ENCODE measurements at places on chromosomes 2 and 18. TPM values are rescaled to one million over a fixed set of nuclear protein-coding genes. Genes with fewer than 3 reads are reported as not detected.

DNA sequence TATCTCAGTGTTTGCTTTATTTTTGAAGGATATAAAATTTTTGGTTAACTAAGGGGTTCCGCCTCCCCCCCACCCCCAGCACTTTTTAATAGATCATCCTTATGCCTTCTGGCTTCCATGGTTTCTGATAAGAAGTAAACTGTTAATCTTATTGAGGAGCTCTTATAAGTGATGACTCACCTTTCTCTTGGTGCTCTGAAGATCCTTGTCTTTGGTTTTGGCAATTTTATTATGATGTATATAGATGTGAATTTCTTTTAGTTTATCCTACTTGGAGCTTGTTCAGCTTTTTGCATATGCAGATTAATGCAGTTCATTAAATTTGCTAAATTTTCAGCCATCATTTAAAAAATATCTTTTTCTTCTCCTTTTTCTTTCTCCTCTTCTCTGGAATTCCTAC lies 91.7 kb upstream of the CTAGE1 start:
- DNase-seq: peak; percentile 22

- DNase-seq: no peak
Measured at GRCh38 chr2:9250498-9251153, 44.0 kb downstream of the ASAP2 start.

GRCh38 chr2:121213386-121213785 lies 71.6 kb downstream of the TFCP2L1 start:
- DNase-seq: no peak

Gene CLEC4F
- total RNA-seq: not detected

GRCh38 chr2:169778446-169778845 lies 20.2 kb upstream of the SSB start:
- DNase-seq: no peak

DNA sequence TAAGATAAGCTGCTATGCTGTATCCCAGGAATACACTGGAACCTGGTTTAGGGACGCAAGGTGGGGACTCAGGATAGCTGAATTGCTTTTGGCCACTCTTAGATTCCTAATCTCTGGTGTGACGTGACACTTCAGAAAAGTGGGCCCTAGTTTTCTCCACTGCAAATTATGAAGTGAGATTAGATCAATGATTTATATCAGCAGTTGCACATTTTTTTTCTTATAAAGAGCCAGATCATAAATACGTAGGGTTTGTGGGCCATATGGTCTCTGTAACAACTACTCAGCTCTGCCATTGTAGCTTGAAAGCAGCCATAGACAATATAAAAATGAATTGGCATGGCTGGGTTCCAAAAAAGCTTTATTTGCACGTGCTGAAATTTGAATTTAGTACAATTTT lies 85.4 kb upstream of the CPO start:
- no peak for DNase-seq

DNA sequence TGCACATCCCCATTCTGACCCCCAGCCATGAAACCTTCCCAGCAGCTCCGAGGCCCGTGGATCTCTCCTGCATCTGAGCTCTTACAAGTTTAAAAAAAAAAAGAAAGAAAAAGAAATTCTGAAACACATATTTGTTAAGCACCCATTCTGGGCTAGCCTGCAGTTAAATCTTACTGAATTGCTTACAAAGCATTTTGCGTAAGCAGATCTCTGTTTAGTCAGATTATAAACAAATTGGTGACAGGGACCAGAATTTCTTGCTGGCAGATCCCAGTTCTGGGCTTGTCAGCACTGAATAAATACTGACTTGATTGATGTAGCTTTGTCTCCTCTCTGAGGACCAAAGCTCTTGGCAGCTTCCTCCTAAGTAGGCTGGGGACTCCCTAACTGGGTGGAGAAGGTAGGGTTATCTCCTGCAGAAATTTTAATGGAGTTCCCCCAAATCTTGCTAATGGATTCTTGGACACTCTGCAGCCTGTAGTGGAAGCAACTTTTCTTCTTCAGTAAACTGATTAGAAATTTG lies 160.9 kb downstream of the MIB1 start:
- no peak for DNase-seq

Gene SLC4A3
- 1.1 TPM for total RNA-seq

Gene NEU2
- not detected for total RNA-seq

GRCh38 chr2:21001225-21001946 lies 42.5 kb downstream of the APOB start:
- no peak for DNase-seq

DNA sequence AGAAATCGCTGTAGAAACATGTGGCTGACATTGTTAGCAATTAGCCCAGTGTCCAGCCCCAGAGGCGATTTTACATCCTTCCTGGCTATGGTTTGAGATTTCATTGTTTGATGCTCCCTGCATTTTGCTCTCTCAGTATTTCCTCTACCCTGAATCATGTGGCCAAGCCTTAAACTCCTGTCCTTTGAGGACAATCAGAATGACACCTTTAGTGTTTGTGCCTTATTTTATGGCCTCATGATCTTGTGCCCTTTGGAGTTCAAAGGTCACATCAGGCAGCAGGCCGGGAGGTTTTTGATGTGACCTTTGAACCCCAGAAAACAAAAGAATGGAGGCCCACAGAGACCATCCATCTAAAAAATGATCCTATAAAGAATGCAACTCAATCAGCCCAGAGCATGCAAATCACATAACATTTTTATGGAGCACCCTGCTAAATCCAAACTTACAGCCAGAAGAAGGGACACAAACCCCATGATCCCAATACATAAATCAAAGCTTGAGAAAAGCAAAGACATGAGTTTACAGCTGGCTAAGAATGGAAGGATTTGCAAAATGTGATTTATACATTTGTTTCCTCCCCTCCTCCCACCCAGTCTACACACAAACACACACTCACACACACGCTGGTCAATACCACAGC lies 52.5 kb downstream of the FECH start:
- no peak for DNase-seq

Gene ZNF532
- 30.0 TPM for total RNA-seq

DNA sequence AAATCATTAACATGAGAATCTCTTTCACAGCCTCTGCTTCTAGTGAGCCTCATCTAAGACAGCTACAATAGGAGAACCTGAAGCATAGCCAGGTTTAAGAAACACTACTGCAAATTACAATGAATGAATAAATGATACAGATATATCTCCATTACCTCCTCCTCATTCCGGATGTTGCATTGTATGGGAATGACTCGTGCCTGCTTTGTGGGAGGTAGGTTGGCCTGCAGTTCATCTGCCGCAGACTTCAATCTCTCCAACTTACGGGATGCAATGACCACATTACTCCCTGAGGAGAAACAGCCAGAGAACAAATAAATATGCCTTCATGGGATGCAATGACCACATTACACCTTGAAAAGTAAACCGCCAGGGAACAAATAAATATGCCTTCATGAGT lies 15.4 kb downstream of the PECR start:
- peak; percentile 84 for DNase-seq

- peak; percentile 20 for DNase-seq
Measured at GRCh38 chr2:66915237-66915636, 480.3 kb downstream of the MEIS1 start.

DNA sequence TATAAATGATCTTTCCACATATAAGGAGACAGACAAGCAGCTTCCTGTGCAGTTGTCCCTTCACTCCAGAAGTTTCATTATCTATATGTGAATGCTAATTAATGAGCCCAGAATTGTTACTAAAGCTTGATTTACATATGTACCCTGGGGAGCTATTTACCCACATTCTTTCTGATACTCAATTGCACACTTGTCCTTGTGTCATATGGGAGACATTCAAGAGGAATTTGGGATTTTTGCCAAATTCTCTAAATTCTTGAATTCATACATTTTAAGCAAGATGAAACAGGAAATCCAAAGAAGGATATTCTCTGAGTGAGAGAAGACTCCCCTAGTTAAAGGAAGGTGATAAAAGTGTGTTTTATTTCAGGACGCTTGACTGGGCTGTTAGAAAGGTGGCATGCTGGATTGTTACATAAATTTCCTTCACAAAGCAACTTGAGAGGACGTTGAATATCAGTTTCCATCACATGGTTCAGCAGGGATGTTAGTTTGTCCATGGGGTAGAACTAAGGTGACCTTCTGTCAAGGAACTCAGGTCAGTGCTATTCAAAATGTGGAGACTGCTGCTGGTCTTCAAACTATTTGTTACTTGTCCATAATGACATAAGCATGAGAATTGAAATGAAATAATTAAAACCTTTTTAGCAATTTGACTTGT lies 368.2 kb downstream of the IRS1 start:
- DNase-seq: peak; percentile 51

Gene RUFY4
- not detected for total RNA-seq

DNA sequence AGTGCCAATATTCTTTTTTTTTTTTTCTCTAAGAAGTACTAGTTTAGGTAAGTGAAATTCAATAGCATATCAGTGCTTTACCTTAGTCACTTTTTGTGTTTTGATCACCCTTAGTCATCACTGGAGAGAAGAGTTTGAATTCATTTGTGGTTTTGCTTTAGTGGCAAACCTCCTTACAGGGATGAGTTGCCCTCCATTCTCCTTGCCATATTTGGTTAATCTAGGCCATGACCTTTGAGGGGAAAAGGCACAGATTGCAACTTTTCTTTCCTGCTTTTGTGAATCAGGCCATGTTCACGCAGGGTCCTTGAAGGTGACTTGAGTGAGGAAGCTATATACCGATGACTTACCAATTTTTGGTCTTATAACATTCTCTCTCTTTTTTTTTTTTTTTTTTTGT lies 34.4 kb downstream of the PLEKHA3 start:
- DNase-seq: peak; percentile 80

DNA sequence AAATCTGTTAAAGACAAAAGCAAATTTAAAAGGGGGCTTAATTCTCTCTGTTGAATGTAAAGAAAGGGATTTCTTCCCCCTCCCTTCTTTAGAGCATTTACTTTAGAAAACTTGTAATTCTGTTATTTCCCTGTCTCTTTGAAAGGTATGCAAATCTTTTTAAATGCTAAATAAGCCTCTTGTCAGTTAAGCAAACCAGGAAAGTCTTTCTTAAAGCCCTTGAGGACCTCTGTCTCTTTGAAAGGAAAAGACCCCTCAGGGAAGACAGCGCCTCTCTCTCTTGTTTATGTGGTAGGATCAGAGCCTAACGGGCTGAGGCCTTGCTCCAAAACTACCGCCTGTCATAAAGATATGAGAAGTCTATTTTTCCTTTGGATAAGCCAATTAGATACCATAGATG lies 139.9 kb upstream of the CDH7 start:
- DNase-seq: no peak

DNA sequence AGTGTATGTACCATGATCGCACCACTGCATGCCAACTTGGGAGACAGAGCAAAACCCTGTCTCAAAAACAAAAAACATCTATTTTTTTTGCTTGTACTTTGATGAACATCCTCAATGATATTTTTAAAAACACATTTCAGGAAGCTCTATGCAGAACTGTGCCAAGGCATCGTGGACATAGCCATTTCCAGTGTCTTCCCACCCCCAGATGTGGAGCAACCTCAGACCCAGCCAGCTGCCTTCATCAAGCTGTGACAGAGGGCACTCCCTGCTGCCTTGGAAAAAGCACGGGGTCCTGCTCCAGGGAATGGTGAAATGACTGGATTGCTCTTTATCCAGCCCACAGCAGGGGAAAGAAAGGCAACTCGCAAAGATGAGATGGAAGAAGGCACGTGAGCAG lies 13.7 kb upstream of the POLR1B start:
- DNase-seq: no peak

DNA sequence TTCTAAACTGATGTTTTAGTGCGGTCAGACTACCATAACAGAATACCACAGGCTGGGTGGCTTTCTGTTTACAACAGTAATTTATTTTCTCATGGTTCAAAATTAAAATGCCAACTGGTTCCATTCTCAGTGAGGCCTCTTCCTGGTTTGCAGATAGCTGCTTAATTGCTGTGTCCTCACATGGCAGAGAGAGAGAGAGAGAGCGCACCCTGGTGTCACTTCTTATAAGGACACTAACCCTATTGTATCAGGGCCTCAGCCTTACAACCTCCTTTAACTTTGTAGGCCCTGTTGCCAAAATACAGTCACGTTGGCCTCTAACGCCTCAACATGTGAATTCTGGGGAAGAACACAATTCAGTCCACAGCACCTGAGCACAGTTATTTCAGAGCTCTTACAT lies 37.5 kb upstream of the ZNF385B start:
- peak; percentile 17 for DNase-seq

DNA sequence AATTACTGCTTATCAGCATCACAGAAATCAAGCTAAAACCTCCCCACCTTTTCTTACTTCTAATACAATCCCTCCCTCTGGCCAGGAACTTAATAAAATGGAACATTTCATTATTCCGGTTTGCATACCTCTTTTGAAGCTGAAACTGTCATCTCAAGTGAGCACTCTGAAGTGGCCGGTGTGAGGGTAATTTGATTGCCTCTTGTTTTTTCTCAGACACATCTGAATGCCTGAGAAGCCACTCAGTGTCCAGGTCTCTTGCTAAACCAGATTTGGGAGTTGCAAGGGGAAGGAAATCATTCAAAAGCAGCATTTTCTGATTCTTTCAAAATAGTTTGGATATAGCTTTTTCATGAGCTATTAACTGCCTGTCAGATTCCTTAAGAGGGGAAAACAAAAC lies 190.3 kb downstream of the C1D start:
- no peak for DNase-seq

Gene LIMS2
- total RNA-seq: 1.1 TPM

Gene ANKRD30BL
- not detected for total RNA-seq

Gene MC5R
- total RNA-seq: not detected

Gene REEP1
- total RNA-seq: under 0.01 TPM

Gene MYO3B
- total RNA-seq: not detected

Gene FOXI3
- not detected for total RNA-seq

DNA sequence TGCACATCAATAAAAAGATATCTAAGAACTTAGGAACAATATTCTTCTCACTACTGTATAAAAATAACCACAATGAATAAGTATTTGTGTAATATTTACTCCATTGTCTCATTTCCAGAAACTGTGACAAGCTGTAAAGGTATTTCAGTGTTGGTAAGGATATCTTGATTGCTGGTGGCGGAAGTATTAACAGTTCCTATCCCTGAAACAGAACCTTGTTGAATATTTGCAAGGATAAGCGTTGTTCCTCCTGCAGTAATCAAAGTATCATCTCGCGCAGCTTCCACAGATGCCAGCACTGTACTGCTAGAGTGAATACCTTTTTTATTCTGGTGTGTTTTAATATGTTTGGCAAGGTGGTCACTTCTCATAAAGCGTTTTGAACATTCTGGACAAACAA lies 55.3 kb downstream of the SP3 start:
- peak; percentile 17 for DNase-seq

Gene FAP
- 71.0 TPM for total RNA-seq

DNA sequence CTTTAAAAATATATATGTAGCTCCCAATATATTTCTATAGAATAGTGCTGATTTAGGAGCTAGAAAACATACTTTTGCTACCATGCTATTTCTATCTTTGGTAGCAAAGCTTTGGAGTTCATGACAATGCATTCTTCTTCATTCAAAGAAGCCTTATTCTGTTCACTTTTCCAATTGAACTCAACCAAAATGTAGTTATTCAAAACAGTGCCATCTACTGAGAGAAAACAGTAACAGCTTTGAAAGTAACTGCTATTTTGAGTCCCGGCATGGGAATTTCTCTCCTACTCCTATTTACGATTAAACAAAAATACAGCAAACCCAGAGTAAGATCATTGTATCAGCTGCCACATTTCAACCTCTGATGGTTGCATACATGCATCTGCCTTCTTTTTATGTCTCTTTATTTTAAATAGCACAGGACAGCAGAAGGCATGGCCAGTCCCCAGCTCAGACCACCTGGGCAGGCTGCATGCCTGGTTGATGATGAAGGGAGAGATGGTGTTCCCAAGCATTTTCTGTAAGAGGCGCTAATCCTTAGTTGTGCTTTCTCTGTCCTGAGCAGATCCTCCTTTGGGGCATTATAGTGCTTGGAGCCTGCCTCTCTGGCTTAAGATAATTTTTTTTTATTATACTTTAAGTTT lies 69.7 kb upstream of the SULT1C3 start:
- peak; percentile 18 for DNase-seq

All from IMR-90 (cell line).